ENCODE measurements at places on chromosomes 1 and 21.
A peak's percentile ranks its signal among the peaks of the same experiment; 100 is the strongest.

DNA sequence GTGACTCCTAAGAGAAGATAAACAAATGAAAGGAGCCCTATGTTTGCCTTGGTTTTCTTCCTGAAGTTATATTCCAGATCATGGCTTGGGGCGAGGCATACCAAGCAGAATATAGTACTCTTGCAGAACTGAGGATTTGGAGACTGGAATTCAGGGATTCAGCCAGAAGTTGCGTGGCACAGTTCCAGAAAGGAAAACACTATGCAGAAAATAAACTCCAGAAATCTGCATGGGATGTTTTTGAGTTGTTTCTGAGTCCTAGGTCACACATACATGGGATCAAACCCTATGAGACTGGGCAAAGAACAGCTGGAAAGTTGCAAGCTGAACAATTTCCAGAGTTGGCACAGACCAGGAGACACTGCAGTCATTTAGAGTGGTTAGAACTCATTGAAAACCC, 42.9 kb upstream of the IFFO2 start:
- no peak for DNase-seq

GRCh38 chr1:75338616-75339483, 204.7 kb downstream of the LHX8 start:
- no peak for DNase-seq

DNA sequence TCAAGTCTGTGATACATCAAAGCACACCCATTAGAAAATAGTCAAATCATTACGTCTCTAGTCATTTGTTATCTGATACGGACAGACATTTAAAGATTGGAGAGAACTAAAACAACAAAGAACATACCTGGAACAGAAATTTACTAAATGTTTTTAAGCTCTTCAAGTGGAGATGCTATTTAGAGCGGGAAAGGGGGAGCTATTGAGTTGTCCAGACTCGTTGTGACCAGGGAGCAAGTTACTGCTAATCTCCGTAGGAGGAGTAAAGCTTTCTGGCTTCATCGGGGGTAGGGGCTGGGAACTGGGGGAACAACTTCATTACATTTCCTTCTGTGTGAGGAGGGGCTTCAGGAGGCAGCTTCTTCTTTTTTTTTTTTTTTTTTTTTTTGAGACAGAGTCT, 129.7 kb downstream of the RNF220 start:
- no peak for DNase-seq

DNA sequence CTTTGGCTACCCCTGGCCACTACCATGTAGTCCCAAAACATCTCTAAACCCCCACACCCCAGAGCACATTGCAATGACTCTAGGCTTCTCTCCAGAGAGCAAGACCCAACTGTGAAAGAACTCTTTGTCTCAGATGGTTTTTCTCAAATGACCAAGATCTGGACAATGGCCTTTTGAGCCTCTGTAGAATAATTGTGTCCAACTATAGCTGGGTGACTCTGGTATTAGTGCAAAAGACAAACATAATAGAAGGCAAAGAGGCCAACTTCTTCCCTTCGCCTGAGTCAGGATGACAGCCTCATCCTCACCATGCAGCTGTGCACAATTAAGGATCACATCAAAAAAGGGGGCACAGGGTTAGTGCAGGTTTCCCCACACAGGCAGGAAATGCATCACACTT, 139.6 kb downstream of the BRINP2 start:
- no peak for DNase-seq

DNA sequence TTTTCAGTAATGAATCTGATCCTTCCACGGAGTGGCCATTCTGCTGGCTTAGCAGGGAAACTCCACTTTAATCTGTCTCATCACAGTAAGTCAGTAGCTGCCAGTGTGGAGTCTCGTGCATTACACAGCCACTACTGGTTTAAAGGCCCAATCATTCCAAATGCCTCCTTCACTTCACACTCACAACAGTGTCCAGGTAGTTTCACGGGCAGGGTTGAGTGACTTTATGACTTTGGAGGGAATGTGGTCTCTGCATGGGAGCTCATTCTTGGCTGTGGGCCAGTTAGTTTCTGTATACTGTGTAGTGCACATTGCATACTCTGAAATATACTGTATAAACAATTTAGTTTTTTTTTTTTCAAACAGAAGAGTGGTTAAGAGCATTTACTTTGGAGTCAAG, 34.6 kb upstream of the C1orf87 start:
- DNase-seq, result no peak

DNA sequence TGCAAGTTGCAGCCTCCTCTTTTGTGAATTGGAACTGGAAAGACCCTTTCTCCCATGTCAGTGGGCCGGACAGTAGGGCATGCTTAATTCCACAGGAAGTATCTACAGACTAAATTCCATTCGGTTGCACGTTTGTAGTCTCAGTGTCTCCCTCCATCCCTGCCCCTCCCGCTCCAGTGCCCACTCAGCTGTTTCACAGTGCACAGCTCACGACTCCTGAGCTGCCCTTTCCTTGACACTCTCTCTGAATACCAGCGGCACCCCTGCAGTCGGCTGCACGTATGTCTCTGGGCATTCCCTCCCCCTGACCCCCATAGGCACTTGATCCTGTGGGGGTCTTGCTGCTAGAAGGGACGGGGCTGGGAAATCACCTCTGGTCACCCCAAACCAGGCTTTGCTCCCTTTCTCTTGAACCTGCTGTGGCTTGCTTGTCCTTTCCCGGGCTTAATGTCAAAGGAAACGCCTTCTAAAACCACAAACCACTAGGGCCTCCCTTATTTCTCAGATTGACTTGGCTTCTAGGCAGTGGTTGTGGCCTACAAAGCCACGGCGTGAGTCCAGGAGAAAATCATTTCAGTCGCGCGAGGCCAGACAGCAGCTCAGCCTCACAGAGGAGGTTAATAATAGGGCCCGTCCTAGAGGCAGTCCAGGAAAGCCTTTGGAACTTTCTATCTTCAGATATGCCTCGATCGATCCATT, 365.3 kb upstream of the PROX1 start:
- DNase-seq, result peak; percentile 51

DNA sequence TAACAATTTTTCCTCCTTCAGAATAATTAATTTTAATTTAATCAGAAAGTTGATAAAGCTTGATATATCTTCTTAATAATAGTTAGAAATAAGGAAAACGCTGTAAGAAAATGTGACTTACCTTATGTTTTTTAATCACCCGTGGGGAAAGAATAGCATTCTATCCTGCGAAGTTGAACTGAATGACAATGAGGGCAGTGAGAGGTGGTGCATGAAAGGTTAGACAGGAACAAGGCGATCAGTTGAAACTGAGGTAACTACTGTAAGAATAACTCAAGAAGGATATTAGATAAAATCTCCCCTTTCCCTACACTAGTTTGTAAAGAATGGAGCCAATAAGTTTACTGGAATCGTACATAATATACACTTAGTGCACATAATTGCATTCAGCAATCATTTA, 655.0 kb upstream of the NCAM2 start:
- no peak for DNase-seq

DNA sequence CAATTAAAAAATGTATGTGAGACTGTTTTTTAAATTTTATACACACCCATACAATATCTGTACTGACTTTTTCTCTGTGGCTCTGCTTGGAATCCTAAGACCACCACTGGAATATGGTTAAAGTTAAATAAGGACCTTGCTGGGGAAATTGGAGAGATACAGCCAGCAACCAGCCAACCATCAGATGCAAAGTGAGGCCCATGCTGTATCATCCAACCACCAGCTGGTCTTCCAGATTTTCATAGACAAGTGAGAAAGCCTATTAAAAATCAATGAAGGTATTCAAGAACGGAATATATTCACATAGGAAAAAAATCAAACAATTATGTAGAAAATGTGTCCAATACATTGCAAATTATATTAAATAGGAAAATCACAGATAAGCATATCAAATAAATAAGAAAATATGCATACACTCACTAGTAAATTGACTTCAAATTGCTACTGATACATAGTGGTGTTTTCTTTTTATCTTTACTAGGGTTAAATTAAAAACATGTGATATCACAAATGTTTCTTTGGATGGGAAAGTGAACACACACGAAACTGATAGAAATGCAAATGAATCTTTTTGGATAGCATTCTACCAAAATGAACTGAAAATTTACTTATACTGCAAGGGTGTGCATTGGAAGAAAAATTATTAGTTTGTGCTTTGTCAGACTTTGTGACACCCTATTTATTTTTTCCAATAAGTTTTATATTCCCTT, 1486.3 kb downstream of the BRINP3 start:
- DNase-seq, result no peak

Measured in NB4 (cell line).